Activated CD4-positive, alpha-beta T cell treated with anti-CD3 and anti-CD28 coated beads for 1 hour (primary cell): ENCODE measurements at places on chromosomes 7 and 10.

GRCh38 chr10:32065856-32066255 is 9.6 kb upstream of the KIF5B start:
- DNase-seq: no peak

DNA sequence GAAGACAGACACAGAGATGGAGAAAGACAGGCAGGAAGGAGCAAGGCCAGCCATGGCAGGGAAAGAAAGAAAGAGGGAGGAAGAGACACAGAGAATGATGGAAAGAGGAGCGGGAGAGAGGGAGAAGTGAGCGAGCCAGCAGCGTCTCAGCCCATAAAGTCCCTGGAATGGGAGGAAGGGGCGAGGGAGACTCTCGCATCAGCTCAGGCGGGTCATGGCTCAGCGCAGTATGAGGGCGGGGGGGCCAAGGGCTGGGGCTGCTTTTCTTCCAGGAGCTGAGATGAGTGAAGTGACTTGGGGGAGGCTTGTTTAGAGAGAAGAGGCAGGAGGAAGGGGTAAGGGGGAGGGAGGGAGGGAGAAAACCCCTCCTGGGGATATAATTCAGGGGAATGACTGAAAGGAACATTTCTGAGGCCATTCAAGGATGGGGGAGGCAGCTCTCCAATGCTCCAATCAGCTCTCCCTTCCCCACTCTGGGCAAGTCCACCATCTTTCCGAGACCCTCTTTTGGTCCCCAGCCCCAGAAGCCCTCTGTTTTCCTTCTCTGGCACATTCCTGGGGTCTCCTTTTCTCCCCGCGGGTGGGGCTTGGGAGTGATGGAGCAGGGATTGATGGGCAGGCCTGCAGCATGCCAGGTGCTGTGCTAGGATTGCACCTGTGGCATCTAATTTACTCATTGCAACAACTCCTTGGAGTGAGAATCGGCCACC is 87.9 kb downstream of the HIF1AN start:
- DNase-seq: no peak

DNA sequence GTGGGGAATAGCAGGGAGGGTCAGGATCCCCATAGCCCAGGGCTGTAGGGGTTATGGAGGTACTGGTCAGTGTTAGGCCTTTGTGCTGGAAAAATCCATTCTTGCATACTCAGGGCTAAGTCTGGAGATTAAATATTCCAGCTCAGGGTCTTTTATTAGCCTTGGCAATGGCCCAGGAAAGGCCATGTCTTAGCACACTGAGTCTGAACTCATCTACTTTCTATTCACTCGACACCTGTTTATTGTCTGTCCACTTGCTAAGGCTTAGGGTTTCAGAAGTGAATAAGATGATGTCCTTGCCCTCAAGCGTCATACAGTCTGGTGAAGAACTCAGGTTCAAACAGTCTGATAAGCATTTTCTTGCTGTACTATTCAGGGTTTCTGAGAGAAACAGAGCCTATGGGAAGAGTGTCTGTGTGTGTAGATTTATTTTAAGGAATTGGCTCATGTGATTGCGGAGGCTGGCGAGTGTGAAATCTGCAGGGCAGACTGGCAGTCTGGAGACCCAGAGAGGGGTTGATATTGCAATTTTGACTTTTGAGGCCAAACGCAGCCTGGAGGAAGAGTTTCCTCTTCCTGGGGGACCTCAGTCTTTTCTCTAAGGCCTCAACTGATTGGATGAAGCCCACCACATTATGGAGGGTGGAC is 135.8 kb downstream of the RAMP3 start:
- DNase-seq: no peak

GRCh38 chr7:86889501-86889900 is 170.0 kb downstream of the ELAPOR2 start:
- DNase-seq: no peak

- no peak for DNase-seq
These were observed 3.7 kb upstream of the COL13A1 start for GRCh38 chr10:69797959-69798358.

GRCh38 chr7:6367701-6368211 is 80.0 kb downstream of the DAGLB start:
- no peak for DNase-seq

DNA sequence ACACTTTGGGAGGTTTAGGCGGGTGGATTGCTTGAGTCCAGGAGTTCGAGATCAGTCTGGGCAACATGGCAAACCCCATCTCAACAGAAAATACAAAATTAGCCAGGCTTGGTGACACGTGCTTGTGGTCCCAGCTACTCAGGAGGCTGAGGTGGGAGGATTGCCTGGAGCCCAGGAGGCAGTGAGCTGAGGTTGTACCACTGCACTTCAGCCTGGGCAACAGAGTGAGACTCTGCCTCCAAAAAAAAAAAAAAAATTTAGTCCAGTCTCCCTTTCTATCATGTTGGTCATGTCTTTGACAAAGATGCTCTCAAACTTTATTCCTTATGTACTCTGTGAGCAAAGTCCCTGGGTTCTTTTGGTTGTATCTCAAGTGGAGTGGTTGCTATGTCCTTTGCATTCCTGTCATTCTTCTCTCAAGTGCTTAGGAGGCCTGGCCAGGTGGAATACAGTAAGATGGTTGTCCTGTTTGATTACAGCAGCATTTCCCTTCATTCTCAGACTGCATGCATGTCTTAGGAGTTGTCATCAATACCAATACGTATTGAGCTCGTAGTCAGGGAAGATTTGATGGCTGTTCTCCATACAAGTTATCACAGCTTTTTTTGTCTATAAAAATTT is 85.7 kb downstream of the MMRN2 start:
- no peak for DNase-seq

DNA sequence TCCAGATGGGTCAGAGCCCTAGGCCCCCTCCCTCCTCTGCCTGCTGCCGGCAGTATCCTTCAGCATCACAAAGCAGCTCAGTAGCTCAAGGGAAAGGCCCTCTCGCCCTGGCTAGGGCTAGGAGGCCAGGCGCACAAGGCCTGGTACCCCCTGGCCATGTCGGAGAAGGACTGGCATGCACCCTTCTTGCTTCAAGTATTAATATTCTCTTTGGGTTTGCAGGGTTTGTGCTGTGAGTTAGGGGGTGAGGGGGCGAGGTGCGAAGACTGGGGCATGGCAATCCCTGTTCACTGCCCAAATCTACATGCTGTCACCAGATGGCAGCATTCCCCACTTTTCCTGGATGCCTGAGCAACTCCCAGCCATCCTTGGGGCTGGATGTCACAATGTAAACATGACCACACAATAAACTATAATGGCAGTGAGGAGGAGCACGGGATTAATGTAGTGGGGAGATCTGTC is 105.2 kb downstream of the NEURL1 start:
- no peak for DNase-seq

DNA sequence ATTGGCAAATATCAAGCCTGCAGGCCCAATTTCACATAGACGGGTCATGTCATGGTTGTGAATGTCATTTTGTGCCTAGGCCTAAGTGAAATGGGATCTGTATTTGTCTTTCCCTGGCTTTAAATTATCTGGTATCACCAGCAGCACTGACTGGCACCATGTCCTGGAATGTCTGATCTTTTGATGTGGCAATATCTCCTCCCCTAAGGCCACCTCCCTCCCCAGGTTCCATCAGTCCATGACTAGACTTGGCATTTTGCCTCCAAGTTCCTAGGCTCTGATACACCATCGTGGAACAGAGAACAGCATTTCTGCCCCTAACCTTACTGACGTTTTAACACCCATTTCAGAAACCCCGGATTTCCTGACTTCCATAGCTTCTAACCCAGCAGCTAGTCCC is 513.9 kb downstream of the GALNT17 start:
- DNase-seq: no peak

DNA sequence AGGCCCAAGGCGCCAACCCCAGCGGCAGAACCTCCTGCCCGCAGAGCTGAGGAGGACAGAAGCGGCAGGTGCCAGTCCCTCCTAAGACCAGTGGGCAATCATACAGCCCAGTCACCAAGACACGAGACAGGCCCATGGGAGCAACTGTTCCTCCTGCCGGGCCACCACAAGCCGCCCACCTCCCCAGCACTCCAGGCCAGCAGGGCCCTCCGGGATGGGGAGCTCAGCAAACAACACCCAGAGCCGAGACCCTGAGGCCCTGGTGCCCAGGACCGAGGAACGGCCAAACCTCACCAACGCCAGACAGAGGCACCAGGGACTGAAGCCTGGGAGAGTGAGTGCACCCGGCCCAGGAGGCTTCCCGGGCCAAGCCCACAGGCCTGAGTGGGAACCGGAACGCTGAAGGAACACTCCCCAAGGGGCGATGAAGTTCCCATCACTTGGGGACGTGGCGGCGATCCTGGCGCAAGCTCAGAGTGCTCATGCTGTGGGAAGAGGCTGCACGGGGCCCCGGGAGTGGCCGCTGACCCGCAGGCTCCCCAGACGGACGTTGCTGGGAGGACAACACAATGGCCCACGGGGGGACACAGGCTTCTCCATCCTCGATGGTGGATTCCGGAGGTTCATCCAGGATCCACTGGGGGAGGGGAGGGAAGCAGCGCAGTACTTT is 35.1 kb downstream of the GPER1 start:
- no peak for DNase-seq

DNA sequence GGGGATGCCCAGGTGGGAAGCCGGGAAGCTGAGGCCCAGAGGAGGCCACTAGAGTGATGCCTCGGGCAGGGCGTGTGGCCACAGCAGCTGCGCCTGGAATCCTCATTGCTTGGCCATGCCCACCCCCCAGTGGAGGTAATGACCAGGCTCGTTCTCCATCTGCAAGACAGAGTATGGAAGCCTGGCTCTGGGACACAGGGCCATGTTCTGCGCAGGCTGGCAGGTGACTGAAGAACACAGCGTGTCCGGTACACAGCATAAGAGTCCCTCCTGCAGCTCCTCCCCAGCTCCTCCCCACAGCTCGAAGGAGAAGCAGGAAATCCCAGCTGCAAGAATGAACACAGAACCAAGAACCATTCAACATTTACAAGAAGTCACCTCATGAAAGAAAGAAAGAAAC is 64.8 kb downstream of the SMURF1 start:
- no peak for DNase-seq

DNA sequence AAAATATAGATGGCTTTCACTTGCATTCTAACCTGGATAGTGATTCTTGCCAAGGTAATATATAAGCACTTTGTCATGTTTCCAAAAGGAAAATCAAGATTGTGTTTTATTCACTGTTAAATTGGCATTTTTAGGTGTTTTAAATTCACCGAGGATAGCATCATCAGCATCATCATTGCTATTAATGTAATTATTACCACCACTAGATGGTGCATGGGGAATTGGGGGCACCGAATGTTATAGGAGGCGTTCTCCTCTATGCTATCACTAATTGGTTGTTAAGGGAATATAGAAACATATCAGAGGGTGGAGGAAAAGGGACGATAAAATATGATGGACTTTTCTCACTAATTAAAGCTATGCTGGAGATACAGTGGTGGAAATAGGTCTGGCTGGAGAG is 95.5 kb downstream of the CELF2 start:
- DNase-seq: no peak

DNA sequence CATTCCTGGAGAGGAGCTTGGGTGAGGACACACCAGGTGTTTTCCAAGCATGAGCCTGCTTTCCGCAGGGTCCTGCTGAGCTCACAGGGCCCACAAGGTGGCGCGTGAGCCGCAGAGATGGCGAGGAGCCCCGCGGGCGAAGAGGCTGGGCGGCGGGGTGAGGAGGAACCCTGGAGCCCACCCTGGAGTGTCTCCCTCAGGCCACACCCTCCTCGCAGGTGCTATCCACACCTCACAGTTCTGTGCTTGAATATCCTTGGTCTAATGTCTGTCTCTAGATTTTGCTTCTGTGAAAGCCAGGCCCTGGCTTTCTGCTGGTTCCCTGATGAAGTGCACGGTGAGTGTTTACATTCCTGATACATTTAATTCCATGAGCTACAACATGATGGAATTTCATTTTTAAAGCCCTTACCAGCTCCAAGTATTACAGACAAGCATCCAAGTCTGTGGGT is 433.6 kb downstream of the ACTR3B start:
- no peak for DNase-seq

- no peak for DNase-seq
These were observed 9.4 kb downstream of the IFRD1 start for GRCh38 chr7:112459645-112460044.

DNA sequence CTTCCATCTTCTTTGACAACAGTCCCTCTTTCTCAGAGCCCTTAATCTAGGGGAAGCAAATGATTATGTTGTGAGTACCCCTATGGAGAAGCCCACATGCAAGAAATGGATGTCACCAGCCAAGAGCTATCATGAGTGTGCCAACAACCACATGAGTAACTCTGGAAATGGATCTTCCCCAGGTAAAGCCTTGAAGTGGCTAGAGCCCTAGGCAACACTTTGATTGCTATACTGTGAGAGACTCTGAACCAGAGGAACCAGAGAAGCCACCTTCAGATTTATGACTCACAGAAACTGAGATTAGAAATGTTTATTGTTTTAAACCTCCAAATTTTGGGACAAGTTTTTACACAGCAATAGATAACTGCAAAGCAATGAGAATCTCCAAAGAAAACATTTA is 60.9 kb upstream of the COL1A2 start:
- DNase-seq: no peak

- DNase-seq: no peak
These were observed 3.3 kb upstream of the MAP3K8 start for GRCh38 chr10:30430544-30431298.

- DNase-seq: peak; percentile 50
These were observed 116.6 kb downstream of the KLF6 start for GRCh38 chr10:3668276-3668965.

DNA sequence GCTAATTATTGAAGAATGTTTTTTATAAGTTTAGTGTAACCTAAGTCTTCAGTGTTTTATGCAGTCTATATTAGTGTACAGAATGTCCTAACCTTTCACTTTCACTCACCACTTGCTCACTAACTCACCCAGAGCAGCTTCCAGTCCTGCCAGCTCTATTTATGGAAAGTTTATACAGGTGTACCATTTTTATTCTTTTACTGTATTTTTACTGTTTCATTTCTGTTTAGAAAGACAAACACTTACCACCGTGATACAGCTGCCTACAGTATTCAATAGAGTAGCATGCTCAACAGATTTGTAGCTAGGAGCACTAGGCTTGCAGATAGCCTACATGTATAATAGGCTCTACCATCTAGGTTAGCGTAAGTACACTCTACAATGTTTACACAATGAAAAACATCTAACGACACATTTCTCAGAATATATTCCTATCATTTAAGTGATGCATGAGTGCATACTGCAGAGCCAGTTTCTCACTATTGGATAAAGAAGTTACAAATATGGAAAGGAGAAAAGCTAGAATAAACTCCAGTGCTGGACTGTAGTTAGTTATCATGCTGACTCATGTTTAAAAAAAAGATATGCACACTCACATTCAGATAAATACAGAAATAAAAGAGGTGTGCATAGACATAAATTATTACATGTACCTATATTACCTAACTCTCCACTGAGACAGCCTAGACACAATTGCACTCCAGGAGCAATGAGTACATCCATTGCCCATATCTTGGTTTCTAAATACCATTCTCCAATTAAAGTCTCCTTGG is 30.4 kb downstream of the STEAP1B start:
- DNase-seq: no peak

- no peak for DNase-seq
These were observed 50.4 kb upstream of the WNT16 start for GRCh38 chr7:121278120-121279021.

- DNase-seq: no peak
These were observed 13.6 kb downstream of the NKX1-2 start for GRCh38 chr10:124436191-124436638.

DNA sequence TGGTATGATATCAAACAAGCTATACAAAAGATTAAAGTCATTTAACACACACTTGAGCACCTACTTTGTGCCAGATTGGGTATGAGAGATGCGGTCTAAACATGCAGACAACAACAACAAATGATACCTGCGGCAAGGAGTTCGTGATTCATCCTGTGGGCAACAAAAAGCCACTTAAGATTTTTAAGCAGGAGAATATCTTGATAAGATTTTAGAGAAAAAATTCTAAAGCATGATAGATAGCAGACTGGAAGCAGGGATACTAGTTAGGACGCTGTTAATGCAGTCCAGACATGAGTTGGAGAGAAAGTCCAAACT is 1.6 kb upstream of the KBTBD2 start:
- DNase-seq: no peak
